ENCODE measurements at places on chromosomes 13 and 19.
A peak's percentile ranks its signal among the peaks of the same experiment; 100 is the strongest.

- DNase-seq = no peak
Measured at GRCh38 chr13:21018220-21018619, 43.2 kb downstream of the LATS2 start.

DNA sequence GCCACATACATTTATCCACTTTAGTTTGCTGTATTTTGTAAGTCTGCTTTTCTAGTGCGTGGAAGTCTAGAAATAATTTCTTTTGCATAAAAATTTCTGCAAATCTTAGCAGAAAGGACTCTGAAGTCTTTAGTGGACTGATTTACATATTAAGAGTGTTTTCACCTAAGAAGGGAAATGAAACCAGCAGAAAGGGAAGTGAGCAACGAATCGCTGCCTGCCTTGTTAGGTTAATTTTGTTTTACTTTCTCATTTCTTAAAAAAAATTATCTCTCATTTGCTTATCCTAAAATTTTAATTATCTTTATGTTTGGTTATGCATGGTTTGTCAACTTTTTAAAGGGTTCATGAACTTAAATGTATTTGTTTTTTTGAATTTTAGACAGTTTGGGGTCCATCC lies 767 bp upstream of the GPR18 start:
- DNase-seq = peak; percentile 15

DNA sequence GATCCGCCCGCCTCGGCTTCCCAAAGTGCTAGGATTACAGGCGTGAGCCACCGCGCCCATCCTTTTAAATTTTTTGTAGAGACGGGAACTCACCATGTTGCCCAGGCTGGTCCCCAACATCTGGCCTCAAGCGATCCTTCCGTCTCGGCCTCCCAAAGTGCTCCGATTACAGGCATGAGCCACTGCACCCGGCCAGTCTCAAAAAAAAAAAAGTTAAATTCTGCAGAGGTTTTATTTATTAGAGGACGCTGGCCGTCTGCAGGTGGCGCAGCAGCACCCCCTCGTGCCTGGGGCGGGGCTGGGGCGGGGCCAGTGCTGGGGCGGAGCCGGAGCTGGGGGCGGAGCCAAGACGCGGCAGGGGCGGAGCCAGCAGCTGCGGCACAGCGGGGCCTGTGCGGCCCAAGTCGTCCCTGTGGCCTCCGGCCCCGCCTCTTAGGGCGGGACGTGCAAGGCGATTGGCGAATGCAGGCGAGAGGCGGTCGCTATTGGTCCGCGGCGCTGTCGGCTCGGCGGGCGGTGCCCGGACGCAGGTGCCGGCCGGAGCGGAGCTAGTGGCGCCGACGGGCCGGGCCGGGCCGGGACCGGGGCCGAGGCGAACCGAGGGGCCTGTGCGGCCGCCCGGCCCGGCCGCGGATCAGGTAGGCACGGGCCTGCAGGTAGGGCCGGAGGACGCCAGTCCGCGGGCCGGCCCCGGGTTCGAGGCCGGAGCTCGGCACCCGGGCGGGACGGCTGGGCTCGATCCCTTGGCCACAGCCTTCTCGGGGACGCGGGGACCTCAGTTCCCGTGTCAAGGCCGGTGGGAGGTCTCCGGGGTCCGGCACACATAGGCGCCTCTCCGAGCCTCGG lies at the start of gene MARCHF2:
MARCHF2 (plus strand) TSS at position 523 of the 846 bp plus-strand sequence. CDS start 8,536 bp downstream, outside the sequence.
- peak; percentile 96 for DNase-seq

GRCh38 chr19:31419871-31420445 lies 70.7 kb upstream of the TSHZ3 start:
- DNase-seq = no peak

DNA sequence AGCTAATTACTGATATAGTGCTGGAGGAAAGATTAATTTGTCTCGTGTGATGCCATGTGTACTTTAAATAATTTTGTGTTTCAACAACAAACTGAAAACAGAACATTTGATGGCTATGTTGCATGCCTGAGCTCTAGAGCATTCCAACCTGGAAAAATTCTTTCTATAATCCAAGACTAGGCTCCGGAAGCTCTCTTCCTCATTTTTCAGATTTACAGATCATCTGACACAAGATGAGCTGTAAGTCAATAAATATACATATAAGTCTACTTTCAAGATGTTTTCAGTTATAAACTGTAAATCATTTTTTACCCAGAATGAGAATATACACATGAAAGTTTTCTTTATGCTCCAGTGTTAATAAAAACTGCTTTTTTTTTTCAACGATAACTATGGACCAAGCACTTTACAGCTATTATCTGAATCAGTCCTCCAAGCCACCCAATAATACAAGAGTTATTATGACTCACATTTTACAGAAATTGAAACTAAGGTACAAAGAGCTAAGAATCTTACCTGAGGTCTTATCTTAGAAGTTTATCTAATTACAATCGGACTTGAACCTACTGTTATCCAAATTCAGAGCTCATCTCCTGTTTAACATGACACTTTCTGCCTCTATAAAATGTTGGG lies 6.4 kb upstream of the FOXO1 start:
- DNase-seq = no peak

GRCh38 chr19:32188921-32189320 lies 156.5 kb upstream of the ZNF507 start:
- DNase-seq = no peak

- DNase-seq = no peak
Measured at GRCh38 chr13:108987944-108988343, 358.5 kb downstream of the MYO16 start.

- DNase-seq = no peak
Measured at GRCh38 chr13:72166102-72166650, 299.2 kb upstream of the DACH1 start.

GRCh38 chr13:33728271-33729037 lies 89.5 kb upstream of the RFC3 start:
- DNase-seq = no peak

GRCh38 chr19:7492142-7492541 lies 3.3 kb upstream of the PEX11G start:
- no peak for DNase-seq

DNA sequence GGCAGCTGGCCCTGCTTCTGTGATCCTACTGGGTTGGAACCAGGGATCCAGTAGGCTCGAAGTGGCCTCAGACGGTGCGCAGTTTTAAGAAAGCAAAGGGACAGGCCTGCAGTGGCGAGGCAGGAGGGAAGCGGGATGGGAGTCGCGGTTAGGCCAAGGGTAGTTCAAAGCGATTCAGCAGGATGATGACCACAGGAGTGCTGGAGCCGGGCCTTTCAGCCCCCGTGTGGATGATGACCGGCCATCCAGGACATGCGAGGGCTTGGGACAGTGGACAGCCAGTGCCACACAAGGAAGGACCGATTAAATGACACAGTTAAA lies 854 bp downstream of the RNASEH2B start:
- no peak for DNase-seq

- no peak for DNase-seq
Measured at GRCh38 chr13:80452279-80452678, 111.4 kb upstream of the SPRY2 start.

- no peak for DNase-seq
Measured at GRCh38 chr13:20824762-20825476, 51.2 kb upstream of the EEF1AKMT1 start.

DNA sequence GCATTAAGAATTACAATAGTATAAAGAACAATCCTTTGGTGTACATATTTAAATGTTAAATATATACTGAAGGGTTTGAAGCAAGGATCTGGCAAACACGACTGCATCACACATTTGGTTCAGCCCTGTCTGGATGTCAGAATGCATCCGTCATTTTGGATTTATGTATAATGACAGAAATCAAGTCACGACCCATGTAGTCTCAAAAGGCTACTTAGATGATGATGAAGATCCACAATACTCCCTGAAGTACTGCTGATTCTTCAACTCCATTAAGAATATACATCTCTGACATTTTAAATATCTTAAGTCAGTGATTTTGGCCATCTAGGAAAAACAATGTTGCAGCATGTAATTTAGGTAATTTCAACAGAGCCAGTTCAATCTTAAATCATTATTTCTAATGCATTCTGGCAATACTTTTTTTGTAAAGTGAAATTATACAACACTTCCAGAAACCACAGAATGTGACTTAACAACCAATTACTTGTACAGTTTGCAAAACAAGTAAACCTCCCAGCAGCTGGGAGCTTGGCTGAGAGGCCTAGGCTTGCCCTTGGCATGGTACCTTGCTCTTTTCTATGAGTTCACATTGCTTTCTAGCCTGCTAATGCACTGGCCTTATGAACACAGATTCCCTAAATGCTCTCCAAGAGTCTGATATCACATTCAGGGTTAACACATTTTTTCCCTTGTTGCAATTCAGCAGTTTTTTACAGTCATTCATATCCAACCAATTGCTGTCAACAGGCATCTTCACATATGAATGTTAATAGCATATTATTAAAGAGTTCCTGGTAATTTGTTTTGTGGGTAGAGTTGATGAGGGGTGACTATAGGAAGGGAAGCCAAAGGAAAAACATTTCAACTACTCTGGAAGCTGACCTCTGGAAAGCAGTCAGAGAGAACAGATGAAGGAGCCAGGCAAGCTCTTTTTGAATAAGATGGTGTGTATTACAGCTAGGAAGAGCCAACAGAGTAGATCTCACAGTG lies 175.2 kb downstream of the ENOX1 start:
- no peak for DNase-seq
